Naive thymus-derived CD8-positive, alpha-beta T cell (primary cell): ENCODE measurements at places on chromosomes 5 and 9. TPM values are rescaled to one million over a fixed set of nuclear protein-coding genes. Genes with fewer than 3 reads are reported as not detected.

- DNase-seq: no peak
These were observed 37.3 kb downstream of the INSYN2B start for GRCh38 chr5:169943026-169943425.

OBP2B gene
- not detected for total RNA-seq

GRCh38 chr5:93510626-93511380 lies 70.2 kb downstream of the NR2F1-AS1 start:
- DNase-seq: no peak

- DNase-seq: no peak
These were observed 75.2 kb downstream of the LMNB1 start for GRCh38 chr5:126852091-126852571.

CCL19 gene
- not detected for total RNA-seq

C7 gene
- total RNA-seq: not detected

DNA sequence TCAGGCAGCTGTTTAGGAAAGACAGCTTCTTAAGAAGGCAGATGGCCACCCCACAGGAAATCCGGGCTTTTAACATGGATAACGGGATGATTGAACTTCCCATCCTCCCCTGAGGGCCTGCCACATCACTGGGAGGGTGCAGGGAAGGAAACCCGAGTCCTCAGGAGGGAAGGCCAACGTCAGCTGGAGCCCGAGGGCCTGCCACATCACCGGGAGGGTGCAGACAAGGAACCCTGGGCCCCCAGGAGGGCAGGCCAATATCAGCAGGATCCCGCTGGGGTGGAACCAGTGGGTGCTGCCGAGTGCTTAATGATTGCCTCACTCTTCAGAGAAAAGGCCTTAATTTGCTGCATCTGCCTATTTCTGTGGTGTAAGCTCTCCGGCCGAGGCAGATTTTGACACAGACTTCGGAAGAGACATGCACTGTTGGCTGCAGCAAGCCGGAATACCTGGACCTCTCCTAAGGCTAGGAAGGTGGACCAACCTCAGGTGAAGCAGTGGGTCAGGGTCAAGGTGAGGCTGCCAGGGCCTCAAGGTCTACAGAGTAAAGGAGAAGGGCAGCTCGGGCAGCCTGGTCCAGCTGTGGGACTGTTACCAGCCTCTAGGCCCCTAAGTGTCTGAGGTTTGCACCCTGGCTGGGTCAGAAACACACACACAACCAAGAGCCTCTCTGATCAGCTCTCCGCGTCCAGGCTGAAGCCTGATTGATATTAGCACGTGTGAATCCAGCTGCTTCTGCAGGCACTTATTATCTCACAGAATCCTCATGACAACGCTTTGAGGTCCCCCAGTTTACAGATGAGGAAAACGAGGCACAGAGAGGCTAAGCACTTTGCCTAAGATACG lies 14.8 kb upstream of the COL5A1 start:
- no peak for DNase-seq

- DNase-seq: no peak
These were observed 7.6 kb downstream of the TRIM7 start for GRCh38 chr5:181197326-181197951.

- DNase-seq: no peak
These were observed 479.0 kb downstream of the CYLC2 start for GRCh38 chr9:103474156-103474555.

DNA sequence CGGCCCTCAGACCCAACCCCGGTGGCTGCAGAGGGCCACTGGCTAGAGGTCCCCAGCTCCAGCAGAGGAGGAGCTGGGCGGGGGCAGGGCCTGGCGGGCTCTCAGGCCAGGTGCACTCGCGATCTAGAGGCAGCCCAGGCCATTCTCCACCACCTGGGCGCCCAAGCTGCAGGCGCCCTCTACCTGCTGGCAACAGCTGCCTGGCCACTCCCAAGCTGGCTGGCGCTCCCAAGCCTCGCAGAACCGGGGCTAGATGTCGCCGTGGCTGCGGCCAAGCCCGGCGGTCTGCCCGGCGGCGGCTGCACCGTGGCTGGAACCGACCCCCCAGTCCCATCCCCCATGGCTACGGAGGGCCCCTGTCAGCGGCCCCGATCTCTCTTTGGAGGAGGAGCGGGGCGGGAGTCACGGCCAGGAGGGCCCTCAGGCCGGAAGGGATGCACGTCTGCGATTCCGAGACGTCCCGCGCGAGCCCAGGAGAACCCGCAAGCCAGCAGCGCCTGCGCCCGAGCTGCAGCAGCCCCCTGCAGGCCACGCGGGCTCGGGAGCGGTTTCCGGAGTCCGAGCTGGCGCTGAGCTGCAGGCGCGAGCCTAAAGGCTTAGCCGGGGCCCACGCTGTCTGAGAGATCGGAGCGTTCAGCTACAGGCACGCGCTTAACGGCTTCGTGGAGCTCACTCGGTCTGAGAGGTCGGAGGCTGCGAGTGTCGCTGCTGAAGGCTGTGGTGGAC lies 44.3 kb upstream of the BICD2 start:
- DNase-seq: peak; percentile 48

TXNDC15 gene
- total RNA-seq: 37.8 TPM

- DNase-seq: no peak
These were observed 480.3 kb upstream of the SEMA6A start for GRCh38 chr5:117054911-117055310.

DNA sequence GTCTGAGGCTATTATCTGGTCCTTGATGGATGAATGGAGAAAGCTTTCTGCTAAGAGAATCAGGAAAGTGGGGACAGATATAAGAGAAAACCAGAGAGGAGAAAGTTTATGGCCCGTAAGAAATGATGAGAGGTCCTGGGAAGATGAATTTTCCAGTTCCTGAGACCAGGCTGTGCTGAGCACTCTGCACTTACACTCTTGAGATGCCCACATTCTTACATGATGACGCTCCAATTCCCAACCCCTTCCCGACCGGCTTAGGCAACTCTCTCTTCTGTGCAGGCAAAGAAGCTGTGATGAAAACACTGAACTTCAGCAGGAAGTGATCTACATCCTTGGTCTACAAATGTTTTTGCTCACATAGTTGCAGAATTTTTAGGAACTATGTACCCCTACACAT lies 417.0 kb downstream of the ARHGEF28 start:
- DNase-seq: no peak
